ENCODE measurements at places on chromosomes 5 and 9.

- no peak for DNase-seq
These were observed 74.3 kb downstream of the ZDHHC21 start for GRCh38 chr9:14618836-14619420.

DNA sequence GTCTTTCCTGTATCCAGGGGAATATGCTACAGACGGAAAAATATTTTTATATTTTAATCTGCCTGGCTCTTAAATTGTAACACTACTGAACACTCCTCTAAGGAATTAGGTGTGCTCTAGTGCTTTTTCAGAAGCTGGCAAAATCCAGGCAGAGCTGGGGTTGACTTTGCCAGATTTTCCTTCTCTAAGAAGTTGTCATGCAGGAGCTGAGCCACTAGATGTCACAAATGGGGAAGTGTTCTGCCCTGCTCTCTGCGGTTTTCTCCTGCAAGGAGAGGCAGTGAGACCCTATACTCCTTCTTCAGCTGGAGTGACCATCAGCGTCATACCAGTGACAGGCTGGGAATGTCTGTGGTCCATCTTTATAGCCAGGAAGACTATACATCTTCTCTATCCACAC lies 112.5 kb downstream of the HAPLN1 start:
- peak; percentile 6 for DNase-seq

DNA sequence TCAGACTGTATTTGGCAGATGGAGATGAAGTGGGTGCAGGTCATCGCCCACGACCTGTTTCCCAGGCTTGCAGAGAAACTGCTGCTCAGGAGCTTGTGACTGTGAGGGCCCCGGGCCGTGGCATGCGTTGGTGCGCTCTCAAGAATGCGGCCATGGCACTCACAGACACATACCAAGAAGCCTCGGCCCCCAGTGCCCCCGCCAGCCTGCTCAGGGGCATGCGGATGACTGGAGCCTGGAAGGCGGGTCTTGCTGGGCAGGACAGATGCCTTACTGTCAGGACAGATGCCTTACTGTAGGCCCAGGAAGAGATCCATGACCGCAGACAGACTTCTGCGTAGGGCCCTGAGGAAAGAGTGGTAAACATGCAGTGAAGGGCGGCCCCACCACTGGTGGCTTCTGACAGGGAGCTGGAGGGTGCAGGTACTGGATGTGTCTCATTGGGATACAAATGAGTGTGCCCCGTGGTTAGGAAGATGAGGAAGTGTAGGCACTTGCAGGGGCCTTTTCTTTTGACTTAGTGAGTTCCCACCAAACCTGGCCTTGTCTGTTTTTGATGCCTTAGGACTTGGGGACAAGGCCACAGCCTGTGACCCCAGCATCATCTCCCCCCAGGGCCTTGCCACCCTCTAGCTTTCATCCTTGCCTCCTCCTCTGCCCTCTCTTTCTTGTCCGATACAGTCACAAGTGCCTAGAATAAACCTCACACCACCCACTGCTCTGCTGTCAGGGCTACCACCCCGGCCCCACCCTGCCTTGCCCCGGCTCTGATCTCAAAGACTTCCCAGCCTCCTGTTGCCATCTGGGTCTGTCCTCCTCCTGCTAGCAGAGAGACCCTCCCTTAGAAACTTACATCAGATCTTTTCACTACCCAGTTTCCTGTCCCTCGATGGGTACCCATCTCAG lies 68.8 kb upstream of the ABL1 start:
- DNase-seq = no peak

DNA sequence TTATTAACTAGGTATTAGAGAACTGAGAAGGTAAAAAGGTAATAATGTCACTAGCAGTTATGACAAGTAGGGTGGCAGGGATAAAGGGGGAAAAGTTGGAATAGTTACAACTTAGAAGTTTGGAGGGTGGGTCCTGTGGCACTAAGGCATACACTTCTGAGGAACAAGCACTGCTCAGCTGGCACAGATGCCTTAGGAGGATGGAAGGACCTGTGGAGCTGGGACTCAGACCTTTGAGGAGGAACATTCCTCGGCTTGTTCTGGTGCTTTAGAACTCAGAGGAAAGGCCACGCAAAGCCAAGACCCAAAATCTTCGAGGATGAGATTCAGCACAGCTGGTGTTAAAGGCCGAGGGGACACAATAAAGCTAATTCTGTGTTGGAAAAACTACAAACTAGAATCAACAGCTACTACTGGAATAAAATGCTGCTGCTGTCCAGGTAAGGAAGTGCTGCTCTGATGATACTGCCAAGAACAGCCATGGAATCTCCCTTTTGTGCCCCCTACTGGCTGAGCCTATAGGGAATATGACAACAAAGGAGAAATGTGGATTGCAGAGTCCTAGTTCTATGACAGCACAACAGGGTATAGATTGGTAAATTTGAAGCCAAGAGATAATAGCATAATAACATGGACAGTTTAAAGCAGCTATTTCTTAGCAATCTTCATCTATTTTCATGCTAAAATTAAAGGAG lies 126.7 kb downstream of the SLC25A46 start:
- DNase-seq = no peak

GRCh38 chr9:14650596-14650995 lies 42.6 kb downstream of the ZDHHC21 start:
- DNase-seq = no peak

GRCh38 chr5:60538955-60539866 lies 160.8 kb downstream of the DEPDC1B start:
- peak; percentile 88 for DNase-seq

GRCh38 chr5:43155394-43156096 lies 34.8 kb downstream of the ZNF131 start:
- no peak for DNase-seq

- no peak for DNase-seq
These were observed 197.5 kb downstream of the MAPKAP1 start for GRCh38 chr9:125509476-125509875.

DNA sequence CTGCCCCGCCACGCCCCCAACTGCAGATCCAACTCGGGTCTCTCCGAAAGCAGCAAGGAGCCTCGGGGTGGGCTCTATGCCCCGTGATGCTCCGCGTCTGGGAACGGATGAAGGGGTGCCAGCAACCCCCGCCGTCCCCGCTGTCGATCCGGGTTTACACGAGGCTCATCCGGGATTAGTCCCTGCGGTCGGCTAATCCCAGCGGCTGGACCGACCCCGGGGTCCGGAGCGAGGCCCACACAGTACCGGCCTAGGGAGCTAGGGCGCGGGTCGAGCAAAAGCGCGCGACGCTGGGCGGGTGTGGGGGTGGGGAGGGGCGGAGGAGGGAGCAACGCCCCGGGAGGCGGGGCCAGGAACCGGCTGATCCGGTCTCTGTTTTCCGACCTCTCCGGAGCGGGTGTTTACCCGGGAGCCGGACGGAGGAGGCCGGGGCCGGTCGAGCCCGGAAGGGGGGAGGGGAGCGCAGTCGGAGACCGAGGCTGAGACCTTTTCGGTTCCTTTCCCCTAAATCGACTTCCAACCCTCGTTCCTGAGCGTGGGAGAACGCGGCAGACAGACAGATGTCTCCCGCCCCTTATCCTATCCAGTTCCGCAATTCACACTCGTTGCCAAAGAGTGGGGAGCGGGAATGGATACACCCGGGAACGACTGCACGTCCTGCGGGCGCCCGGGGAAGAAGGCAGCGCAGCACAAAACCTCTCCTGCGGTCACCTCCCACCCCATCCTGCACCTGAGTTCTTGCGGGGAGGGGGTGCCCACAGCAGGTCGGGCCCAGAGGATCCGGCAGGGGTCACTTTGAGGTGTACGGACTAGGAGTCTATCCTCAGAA lies 28.6 kb downstream of the PCDH1 start:
- peak; percentile 58 for DNase-seq

- DNase-seq = no peak
These were observed 122.3 kb upstream of the PITX1 start for GRCh38 chr5:135156337-135156714.

All from inflammatory macrophage treated with lipopolysaccharide for 4 hours (primary cell).